ENCODE measurements at places on chromosomes 13 and 19. TPM values are rescaled to one million over a fixed set of nuclear protein-coding genes. Genes with fewer than 3 reads are reported as not detected.
A peak's percentile ranks its signal among the peaks of the same experiment; 100 is the strongest.

Gene LIN7B
- 5.3 TPM for total RNA-seq

- DNase-seq, result no peak
Measured at GRCh38 chr19:4715529-4716221, 8.0 kb downstream of the DPP9 start.

GRCh38 chr19:13981467-13981866 lies 24.7 kb downstream of the RFX1 start:
- DNase-seq, result no peak

DNA sequence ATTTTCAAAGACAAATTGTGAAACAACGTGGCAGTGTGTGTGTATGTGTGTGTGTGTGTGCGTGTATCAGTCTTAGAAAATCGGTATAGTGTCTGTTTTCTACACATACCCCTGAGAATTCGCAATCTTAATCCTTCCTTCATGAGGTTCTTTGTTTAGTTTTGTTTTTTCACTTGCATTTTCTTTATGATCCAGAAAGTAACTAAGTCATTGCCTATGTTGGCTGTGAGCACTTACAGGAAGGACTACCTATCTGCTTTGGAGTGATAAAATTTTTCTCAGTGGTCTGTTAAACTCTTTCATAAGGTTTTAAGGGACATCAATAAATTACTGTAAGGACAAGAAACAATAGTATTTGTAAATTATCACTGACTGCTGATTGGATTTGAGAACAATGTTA lies 1587.1 kb downstream of the PCDH9 start:
- no peak for DNase-seq

GRCh38 chr13:31997641-31998040 lies 33.9 kb upstream of the FRY start:
- no peak for DNase-seq

- DNase-seq, result peak; percentile 41
Measured at GRCh38 chr13:100671389-100672182, 3.0 kb downstream of the TMTC4 start.

Gene N4BP2L2
- total RNA-seq, result 141 TPM

DNA sequence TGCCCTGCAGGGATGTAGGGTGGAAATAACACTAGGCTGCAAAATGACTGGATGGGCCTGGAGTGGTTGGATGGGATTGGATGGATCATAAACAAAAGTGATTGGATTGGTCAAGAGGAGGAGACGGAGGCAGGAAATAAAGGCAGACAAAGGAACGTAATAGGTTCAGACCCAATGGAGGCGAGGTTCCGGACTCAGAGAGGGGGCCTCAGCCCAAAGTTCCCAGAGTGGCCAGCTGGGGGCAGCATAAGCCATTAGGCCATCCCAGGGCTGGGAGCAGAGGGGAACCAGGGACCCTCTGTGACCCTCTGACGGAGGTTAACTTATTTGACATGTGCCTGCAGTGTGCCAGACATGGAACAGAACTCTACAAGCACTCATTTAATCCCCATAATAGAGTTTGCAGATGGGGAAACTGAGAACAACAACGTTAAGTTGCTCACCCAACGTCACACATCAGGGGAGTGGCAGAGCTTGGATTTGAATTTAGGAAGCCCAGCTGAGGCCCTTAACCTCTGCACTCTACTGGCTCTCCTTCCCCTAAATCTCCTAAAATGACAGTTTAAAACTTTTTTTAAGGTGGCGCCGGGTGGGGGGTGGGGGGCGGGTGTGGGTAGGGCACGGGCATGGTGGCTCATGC lies 15.3 kb upstream of the MAP1S start:
- DNase-seq, result peak; percentile 60

DNA sequence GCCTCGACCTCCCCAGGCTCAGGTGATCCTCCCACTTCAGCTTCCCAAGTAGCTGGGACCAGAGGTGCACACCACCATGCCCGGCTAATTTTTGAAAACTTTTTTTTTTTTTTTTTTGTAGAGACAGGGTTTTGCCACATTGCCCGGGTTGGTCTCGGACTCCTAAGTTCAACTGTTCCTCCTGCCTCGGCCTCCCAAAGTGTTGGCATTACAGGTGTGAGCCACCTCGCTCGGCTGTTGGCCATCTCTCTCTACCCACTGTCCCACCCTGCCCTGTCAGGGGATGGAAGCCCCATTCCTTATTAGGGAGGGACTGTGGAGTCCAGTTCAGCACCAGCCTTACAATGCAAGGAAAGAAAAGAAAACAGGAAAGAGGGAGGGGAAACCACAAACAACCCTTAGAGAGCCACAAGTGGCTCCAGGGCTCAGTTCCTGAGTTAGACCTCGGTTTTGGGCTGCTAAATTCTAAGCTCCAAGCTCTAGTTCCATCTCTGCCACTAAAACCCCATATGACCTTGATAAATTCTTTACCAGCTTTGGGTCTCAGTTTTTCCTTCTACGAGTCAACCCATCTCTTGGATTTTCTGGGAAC lies 31.7 kb downstream of the ACTL9 start:
- DNase-seq, result no peak

DNA sequence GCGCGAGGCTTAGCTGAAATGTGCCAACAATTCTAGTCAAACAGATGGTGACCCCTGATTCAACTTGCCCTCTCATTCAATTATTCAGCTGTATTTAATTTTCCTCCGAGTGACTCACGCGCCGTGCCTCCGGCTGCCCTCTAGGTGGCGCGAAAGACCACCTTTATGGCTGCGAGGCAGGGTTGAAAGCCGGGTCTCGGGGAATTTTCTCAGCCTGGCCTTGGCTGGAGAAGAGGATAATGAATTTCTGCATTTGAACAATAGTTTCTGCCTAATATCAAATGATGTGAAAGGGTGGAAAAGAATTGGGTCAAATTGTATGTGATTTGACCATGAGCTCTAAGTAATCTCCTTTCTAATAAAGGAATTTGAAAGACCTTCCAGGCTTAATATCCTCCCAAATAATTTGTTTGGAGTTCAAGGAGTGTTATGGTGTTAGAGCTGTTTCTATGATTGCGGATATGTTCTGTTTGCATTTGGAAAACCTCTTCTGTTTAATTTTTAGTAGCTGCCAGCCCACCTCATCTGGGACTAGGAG lies 310.9 kb downstream of the ZNF536 start:
- peak; percentile 50 for DNase-seq

DNA sequence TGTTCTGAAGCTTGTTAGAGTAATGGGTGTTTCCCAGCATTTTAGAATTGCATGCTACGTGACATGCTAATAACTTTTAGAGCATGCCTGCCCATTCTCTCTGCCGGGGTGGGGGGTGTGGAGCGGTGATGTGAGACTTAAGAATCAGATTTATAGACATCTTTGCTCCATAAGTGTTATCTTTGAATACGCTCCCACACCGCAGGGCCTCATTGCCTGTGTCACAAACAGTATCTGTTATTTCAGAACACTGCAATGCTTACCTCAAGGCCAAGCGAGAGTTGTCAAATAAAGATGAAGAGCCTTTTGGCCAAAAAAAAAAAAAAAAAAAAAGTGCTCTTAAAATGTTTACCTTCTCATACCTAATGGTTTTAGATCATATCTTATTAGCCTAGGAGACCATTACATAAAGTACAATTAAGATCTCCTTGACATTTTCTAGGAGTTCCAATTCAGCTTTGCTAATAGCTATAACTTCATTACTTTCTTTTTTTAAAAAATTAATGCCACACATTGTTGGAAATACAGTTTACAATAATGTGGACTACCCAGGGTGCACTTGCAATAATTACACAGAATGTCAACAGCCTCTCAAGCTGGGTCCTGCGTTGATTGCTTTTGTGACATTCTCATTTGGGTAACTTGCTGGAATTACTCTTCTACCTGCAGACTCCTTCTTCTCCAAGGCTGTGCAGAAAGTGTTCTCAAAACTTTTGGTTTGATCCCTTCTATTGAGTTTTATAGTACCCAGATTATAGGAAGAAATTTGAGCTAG lies 525.3 kb downstream of the KLF12 start:
- no peak for DNase-seq

- DNase-seq, result no peak
Measured at GRCh38 chr13:76213423-76213904, 577.3 kb downstream of the LMO7 start.

Gene ZNF799
- 1.1 TPM for total RNA-seq

DNA sequence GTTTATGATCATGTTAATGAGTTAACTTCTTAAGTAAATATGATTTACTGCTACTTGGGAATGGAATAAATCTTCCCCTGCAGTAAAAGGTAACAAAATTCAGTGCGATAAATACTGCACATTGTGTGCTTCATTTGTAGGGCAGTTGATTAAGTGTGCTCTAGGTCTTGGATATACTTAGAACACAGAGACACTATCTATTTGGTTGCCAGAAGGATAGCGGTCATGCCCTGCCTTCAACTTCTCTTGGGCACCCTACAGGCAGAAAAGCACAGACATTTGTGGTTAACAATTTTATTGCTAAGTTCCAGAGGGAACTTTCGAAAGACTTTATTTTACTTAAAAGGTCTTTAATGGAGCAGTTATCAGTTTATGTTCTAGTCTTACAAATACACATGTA lies 605.8 kb downstream of the PCDH9 start:
- DNase-seq, result no peak

GRCh38 chr13:113084094-113084942 lies 21.3 kb upstream of the F7 start:
- no peak for DNase-seq

Gene ZNF253
- 3.2 TPM for total RNA-seq

- no peak for DNase-seq
Measured at GRCh38 chr19:45865269-45865948, 1.3 kb downstream of the FOXA3 start.

Gene SIGLECL1
- not detected for total RNA-seq

GRCh38 chr13:60491531-60491930 lies 94.5 kb downstream of the TDRD3 start:
- DNase-seq, result no peak

Gene ZNF575
- total RNA-seq, result 2.4 TPM

Gene STARD13
- not detected for total RNA-seq

GRCh38 chr13:28401303-28402056 lies 93.4 kb downstream of the FLT1 start:
- no peak for DNase-seq

DNA sequence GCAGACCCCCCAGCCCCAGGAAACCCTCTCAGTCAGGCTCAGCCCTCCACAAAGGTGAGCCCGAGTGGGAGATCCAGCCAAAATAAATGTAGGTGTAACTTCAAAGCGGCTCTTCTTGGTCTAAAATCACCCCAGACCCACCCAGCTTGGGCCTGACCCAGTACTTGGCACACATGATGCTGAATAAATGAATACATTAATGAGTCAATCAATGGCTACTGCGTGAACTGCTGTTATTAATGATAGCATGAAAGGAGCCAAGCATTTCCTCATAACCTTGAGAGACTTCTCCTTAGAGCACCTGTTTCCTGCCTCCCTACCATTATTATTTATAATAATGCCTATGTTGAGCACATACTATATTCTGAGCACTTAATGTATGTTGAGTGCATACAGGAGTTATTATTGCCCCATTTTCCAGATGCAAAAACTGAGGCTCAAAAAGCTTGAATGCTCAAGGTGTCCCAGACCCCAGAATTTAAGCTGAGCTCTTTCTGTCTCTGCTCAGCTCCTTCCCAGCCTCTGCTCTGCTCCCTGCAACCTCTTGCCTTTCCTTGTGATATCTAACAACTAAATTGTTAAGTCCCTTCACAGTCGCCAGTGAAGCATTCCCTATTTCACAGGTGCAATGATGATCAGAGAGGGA lies 4.3 kb downstream of the NOTCH3 start:
- no peak for DNase-seq

Gene CILP2
- total RNA-seq, result 0.71 TPM

GRCh38 chr13:29439601-29440388 lies 155.7 kb downstream of the SLC7A1 start:
- DNase-seq, result no peak

Measured in CD8-positive, alpha-beta T cell (primary cell).